ENCODE measurements at places on chromosomes 7 and 10.

GRCh38 chr10:24821986-24822385 lies 98.3 kb upstream of the ARHGAP21 start:
- peak; percentile 20 for DNase-seq

DNA sequence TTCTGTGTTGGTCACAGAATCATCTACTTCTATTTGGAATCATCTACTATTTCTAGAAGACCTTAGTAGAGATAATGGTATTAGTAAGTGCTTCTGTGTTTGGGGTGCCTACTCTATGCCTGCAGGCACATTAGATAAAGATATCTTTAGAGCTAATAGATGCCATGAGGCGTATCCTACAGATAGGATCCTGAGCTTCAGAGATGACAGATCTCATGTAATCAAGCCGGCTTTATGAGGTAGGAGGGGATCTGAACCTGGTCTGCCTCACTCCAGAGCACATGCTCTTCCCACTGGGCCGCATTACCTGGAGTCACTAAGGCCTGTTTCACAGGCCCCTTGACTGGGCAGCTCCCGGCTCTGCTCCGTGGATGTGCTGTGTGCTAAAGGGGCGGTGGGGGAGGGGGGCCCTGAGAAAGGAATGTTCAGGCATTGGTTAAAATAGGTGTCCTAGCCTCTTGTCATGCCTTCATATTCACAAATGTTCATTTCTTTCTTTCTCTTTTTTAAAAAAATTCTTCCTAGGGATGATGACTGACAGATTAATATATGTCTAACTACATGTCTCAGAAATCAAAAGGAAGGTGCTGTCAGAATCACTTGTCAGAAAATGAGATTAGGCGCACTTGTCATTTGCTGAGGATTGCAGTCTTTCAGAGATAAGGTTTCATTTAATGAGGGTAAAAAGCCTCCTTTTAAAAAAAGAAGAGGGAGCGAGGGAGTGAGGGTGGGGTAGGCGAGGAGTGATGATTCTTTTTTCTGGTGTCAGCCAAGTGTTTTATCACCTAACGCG lies 458.0 kb upstream of the GALNT17 start:
- no peak for DNase-seq

DNA sequence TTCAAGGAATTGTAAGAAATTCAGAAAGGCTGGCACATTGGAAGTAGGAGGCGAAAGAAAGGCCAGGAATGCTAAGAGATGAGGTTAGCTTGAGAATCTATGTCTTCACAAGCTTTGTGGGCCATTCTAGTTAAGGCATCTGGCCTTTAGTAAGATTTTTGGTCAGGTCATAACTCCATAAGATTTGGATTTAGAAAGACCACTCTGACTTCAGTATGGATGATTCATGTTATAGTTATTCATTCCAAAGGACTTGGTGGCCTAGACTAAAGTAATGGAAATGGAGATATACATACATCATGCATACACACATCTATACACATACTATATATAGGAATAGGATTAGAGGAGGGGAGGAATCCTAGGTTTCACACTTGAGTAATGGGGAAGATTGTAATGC lies 77.5 kb downstream of the SEPTIN7 start:
- DNase-seq, result no peak

- DNase-seq, result no peak
Measured at GRCh38 chr7:77242554-77242953, 42.9 kb upstream of the FGL2 start.

GRCh38 chr7:140213684-140214074 lies 36.9 kb upstream of the KDM7A start:
- peak; percentile 48 for DNase-seq
